Activated T-cell treated with anti-CD3 and anti-CD28 coated beads for 4 hours (primary cell): ENCODE measurements at places on chromosomes 7 and 10.

DNA sequence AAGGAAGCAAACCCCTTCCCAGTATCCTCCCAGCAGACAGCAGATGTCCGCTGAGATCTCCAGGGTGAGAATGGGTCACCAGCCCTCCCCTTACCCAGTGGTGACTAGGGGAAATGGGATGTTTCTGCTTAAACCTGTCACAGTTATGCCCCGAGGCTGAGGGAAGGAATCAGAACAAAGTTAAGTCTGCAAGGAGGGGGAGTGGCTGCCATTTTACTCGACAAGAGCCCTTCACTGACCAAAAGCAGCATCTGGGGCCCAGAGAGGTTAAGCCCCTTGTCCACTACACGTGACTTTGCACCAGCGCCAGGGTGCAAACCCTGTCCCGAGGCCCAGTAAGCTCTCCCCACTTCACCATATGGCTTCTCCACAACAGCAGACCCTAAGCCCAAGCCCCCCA, 4.6 kb upstream of the NANOS1 start:
- DNase-seq = no peak

- DNase-seq = no peak
These were observed 1107.2 kb downstream of the NRG3 start for GRCh38 chr10:82982110-82982608.

GRCh38 chr7:156121434-156121833, 309.2 kb upstream of the SHH start:
- DNase-seq = no peak

DNA sequence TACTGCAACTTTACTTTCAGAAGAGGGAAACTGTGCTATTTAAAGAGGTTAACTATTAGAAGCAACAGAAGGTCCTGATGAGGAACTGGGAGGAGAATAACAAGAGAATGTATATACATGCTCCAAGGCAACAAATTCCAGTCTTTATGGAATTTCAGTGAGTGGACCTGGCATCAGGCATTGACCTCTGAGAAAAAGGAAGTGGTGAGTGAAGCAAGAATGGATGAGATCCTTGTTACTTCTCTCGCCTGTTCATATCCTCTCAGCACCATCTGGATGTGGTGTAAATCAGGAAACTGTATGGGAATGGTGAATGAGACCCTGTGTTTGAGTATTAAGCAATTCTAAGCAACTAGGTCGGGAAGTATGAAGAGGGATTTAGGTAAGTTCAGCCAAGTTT, 30.3 kb upstream of the KBTBD2 start:
- no peak for DNase-seq

GRCh38 chr7:131735101-131735500, 178.7 kb upstream of the PODXL start:
- no peak for DNase-seq

GRCh38 chr7:71497256-71497946, 365.5 kb downstream of the GALNT17 start:
- DNase-seq = no peak

- DNase-seq = no peak
These were observed 86.5 kb upstream of the KDM7A start for GRCh38 chr7:140263277-140263676.

- DNase-seq = no peak
These were observed 451.0 kb upstream of the ADARB2 start for GRCh38 chr10:2188371-2188770.

- no peak for DNase-seq
These were observed 214.0 kb upstream of the DKK1 start for GRCh38 chr10:52100011-52100547.

DNA sequence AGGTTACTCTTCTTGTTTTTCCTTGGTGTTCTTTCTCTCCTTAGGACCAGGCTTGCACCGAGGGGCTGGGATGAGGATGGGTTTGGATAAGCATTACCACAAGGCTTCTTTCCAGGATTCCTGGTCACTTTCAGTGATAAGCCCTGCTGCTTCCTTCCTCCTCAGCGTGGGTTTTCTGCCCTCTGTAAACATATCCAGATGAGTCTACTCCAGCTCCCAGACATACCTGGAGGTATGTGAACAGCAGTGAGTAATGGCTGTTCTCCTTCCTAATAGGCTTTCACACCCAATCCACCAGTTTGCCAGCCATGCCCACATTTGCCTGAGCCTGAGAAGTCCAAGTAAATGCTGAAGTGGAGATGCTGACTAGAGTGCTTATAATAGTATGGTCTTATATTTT, 229.8 kb upstream of the YAE1 start:
- DNase-seq = no peak

DNA sequence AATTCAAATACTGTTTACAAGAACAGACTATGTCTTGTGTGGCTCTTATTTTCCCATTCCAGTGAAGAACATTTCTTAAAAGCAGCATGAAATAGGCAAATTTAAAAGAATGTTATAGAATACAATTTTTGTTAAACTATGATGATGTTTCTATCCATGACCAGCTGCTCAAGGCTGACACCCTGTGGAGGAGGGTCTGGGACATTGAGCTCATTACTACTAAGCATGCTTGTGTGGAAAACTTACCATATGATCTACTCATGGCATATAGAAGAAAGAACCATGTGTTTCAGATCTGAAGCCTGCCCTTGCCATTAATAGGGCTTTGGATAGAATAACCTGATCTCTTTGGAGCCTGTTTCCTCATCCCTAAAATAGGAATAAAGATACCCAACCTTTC, 125.0 kb downstream of the FOXP2 start:
- DNase-seq = no peak

- no peak for DNase-seq
These were observed 313.8 kb upstream of the BMPER start for GRCh38 chr7:33591490-33591889.

- DNase-seq = no peak
These were observed 96.8 kb downstream of the GLCCI1 start for GRCh38 chr7:8065356-8065813.

- DNase-seq = no peak
These were observed 777 bp downstream of the BICC1 start for GRCh38 chr10:58513188-58514110.
